ENCODE measurements at places on chromosomes 1 and 21.

GRCh38 chr1:174743654-174744561 is 255.8 kb upstream of the CACYBP start:
- DNase-seq, result peak; percentile 7

DNA sequence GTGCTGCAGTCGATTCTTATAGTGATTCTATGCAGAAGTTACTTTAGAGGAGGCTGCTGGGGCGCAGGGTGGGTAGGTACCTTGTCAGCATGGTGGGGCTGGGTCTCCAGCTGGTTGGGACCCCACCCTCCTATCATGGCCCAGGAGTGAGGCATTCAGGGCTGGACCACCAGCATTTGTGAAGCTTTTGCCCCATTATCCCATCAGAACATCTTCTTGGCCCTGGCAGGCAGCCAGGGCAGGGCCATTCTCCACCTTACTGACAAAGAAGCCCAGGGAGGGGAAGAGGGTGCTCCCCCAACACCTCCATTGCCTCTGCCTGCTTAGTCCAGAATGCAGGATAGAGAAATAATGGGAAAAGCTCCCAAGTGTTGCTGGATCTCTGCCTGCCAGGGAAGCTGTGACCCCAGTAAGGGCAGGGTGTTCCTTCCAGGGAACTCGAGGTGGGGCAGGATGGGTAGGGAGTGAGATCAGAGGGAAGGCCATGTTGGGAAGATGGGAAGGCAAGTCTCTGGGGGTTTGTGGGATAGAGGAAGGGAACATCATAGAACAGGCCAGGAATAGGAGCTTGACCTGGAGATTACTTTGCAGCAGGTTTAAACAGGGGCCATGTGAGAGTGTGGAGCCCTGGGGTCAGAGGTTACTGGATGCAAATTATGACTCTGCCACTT is 16.2 kb upstream of the SLC2A1 start:
- no peak for DNase-seq

DNA sequence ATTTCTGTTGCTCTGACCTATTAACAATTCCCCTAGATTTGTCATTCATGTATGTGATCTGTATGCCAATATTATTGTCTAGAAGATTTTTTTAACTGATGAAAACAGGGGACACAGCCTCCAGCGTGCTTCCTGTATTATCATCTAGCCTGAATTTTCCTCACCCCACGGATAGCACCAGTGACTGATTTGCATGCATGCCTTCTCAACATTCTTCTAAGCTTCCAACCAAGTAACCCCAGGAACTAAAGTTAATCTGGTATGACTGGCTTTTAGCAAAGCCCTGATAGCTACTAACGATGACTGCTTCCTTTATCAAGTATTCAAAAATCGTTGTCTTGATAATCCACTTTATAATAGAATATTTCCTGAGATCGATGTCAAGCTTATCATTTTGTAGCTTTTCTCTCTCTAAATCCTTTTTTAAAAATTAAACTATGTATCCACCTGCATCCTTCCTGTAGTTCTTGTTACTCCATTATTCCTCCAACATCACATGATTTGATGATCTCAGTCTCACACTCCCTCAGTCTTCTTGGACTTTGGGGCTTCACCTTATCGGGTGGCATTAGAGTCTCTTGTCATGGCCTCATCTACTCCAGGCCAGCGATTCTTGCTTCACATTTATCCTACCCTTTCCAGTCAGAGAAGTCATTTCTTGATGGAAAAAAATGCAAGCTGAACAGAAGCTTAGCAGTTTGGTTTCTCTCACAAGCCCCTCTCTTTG is 19.0 kb downstream of the BCAR3 start:
- no peak for DNase-seq

GRCh38 chr1:1157914-1158710 is 15.6 kb upstream of the TTLL10 start:
- peak; percentile 69 for DNase-seq

GRCh38 chr1:25064465-25065240 is 134.6 kb upstream of the RUNX3 start:
- DNase-seq, result no peak

DNA sequence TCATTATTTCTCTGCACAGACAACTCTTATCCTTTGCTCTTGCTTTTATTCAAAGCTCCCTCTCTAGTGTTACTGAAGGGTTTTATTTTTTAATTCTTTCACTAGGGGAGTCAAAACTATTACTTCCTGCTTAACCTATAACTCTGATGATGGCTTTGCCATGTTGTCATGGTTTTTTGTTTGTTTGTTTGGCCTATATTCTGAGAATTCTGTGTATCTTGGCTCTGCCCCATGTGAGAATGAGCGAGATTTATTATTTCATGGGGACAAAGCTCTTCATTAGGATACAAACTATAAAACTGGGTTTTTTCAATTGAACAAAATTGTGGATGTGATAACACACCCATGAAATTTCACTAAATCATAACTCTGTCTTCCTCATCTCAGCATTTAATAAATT is 190.5 kb upstream of the C1orf105 start:
- no peak for DNase-seq

GRCh38 chr21:39696618-39697017 is 48.4 kb upstream of the IGSF5 start:
- DNase-seq, result no peak

GRCh38 chr1:119160409-119160808 is 20.0 kb upstream of the WARS2 start:
- no peak for DNase-seq

- no peak for DNase-seq
Observed at GRCh38 chr21:42373196-42373907, 7.0 kb upstream of the TFF1 start.

GRCh38 chr1:33256221-33256470 is 146 bp upstream of the ZNF362 start:
- no peak for DNase-seq

GRCh38 chr1:245599371-245600174 is 444.8 kb downstream of the KIF26B start:
- peak; percentile 80 for DNase-seq

DNA sequence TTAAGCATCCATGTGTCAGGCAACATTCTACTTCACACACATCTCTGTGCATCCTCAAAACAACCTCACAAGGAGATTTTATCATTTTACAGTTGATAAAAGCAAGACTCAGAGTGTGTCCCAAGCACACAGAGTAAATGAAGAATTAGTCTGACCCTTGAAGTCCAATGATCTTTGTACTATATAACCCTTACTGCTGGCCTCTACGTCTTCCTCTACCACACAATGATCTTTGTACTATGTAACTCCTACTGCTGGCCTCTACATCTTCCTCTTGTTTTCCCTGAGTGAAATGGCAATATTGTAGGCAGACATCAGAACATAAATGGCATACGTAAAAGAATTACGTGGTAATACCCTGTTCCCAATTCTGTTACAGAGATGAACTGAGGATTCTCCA is 55.3 kb downstream of the AHCTF1 start:
- no peak for DNase-seq

- no peak for DNase-seq
Observed at GRCh38 chr1:213641312-213641711, 346.5 kb upstream of the PROX1 start.

DNA sequence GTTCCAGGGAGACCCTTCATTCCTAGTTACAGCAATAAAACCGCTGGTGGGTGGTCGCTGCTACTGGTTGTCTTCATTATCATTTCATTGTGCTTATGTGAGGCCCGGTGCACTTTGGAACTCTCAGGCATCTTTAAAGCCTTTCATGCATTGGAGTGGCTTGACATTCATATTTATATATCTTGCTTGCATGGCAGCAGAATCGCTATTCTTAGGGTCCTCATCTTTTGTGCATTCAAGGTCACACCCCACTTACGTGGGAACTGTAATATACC is 110.1 kb downstream of the ZBTB18 start:
- DNase-seq, result no peak

- no peak for DNase-seq
Observed at GRCh38 chr1:245263529-245264095, 108.8 kb downstream of the KIF26B start.

DNA sequence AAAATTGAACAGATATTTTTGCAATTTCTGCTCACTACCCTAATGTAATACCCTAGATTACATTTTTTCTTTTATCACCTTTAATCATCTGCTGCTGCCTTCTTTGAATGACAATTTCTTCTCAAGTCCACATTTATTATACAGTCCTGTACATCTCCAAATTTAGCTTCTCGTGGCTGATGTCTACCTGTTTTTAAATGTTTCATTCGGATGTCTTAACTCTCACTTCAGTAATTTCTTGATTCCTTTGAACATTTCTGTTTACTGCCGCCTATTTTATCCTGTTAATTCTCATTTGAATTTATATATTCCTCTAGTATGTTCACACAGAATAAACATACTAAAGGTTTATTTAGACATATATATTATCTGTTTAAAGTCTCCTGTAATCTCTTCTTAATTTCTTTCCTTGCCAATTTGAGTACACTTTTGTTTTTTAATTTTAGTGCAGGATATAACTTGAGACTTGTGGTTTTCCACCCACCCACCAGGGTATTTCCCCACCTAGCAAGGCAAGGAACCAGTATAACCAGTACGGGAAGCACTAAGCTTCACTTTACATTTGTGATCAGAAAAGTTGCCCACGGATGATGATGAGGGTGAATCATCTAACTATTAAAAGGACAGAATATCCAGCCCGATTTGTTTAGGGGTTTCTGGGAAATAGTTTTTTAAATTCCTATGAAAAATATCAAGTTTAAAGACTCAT is 12.7 kb downstream of the INSL5 start:
- DNase-seq, result no peak

DNA sequence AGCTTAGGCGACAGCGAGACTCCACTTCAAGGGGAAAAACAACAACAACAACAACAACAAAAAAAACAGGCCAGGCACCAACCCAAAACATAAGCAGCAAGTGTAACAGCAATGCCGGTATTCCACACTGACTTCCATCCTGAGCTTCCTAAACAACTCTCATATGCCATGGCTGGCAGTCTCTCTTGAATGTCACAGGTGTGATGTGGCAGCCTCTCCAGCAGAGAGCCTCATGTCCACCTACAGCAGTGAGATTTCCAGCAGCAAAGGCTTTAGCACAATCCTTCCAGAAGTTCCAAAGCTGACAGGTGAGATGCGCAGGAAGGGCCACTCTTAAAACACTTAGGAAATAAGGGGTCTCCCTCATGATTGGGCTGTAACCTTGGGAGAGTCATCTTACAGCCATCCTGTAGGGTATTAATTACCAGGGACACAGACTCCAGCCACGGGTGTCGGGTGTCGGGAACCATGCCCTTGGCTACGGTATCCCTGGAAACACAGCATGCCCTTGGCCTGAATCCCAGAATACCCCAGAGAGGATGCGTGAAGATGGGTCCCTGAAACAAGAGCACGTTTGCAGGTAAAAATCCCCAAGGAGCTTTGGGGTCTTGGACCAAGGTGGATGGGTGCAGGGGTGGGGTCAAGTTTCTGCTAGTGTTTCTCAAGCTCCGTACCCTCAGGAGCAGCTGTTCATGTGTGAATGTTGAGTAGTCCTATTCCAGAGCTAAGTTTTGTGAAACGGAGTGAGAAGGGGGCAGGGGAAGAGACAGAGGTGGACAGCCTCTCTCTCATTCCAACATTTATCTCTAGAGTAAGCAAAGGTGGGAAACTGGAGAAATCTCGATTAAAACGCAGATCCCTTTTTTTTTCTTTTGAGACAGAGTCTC is 31.4 kb downstream of the CLSTN1 start:
- DNase-seq, result no peak

All from hepatic stellate cell (primary cell).